ENCODE measurements at places on chromosomes 4 and X.
A peak's percentile ranks its signal among the peaks of the same experiment; 100 is the strongest.

- DNase-seq, result peak; percentile 72
Measured at GRCh38 chr4:147518846-147519767, 38.2 kb downstream of the EDNRA start.

DNA sequence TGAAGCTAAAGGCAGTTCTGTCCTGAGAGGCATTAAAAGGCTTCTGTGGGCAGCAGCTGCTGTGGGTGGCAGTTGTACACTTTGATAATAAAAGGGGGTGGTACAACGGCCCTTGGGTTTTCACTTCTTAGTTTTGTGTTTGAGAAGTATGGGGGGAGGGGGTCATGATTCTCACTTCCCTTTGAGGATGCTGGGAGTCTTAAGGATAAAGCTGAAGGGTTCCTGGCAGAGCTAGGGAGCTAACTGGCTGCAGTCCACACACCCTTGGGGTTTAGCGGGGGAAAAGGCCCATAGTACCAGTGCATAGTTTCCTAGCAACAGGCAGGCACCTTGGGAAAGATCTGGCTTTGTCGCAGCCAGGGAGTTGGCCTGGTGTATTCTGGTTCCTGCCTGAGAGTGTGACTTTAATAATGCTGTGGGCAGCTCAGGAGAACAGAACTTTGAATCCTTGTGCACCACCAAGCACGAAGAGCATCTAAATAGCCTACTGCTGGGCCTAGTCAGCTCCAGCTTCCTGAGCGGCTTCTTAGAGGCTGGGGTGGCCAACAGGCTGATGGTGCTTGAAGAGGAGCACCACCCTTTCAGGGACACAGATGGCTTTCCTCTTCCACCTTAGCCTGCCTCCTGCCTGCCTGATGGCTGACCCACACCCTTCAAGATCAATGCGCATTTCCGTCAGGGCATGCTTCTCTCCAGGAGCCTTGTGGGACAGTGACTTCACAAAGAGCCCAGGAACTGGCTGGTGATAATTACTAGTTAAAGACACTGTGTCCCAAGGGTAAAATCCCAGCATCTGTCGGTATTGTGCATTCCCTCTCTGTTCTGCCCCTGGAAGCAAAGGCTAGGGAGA lies 12.5 kb downstream of the ZBTB33 start:
- no peak for DNase-seq

DNA sequence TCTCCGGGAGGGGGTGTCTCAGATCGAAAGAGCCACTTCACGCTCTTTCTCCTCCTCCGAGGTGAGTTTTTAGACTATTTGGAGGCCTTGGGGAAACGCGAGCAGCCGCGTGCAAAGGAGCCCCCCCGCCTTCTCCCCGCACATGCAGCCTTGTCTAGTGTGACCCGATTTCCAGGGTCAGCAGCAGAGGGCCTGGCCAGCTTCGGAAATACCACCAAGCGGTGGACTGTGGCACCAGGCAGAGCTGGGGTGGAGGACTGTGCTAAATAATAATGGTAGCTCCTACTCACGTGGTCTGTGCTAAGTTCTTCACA lies 79.3 kb upstream of the BCOR start:
- DNase-seq, result no peak

GRCh38 chrX:20237864-20238263 lies 28.8 kb downstream of the RPS6KA3 start:
- no peak for DNase-seq

DNA sequence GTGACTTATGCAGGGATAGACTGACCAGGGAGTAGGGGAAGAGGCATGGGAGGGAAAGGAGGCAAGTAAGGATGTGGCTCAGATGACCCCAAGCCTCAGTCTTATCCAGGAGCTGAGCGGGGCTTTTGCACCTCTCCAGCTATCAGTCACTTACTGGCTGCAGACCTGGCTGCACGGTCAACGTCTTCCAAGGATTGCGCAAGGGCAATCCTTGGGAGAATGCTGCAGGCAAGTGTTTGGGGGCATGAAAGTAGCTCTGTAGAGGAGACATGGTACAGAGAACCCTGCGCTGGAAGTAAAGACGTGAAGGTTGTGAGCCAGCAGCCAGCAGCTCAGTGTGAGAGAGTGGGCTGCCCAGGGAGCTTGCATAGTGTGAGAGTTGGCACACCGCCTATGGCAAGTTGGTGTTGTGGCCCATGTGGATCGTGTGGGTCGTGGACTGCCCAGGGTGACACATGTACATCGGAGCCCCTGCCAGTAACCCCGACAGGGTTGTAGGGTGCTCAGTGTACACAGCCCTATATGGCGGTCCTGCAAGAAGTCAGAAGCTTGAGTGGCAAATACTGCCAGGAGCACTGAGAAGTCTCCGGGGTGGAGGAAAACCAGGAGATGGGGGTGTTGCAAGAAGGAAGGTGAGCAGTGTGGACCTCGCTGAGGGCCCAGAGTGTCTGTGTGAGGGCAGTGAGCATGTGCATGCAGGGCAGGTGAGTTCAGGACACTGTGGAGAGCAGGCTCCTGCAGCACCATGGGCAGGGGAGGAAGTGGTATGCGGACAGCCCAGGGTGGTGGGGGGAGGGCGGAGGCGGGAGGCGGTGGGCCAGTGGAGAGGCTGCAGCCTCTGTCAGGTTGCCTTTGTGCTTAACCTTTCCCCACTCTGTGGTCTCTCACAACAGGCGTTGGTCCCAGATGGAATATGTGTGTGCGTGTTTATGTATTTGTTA lies 50.9 kb downstream of the KIT start:
- no peak for DNase-seq

- DNase-seq, result no peak
Measured at GRCh38 chr4:175280153-175280552, 362.0 kb downstream of the ADAM29 start.

- DNase-seq, result no peak
Measured at GRCh38 chr4:140004549-140004895, 149.5 kb downstream of the MAML3 start.

DNA sequence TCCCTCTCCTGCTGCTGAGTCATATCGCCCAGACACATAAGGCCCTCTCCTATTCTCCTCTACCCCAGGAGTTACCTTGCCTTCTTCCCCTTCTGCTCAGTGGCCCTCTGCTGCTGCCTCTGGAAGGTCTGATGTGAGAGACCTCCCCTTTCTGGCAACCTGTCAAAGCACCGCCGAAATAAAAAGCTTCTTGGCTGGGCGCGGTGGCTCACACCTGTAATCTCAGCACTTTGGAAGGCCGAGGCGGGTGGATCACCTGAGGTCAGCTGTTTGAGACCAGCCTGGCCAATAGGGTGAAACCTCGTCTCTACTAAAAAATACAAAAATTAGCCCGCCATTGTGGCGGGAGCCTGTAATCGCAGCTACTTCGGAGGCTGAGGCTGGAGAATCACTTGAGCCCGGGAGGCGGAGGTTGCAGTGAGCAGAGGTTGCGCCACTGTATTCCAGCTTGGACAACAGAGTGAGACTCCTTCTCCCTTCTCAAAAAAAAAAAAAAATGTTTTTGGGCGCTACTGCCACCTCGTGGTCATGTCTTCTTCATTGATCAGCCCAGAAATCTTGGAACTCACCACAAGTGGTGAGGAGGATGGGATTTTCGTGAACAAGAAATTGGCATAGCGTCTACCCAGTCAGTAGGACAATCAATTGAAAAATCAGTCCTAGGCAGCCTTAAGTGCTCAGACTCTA lies 8.6 kb upstream of the ZXDA start:
- peak; percentile 57 for DNase-seq

DNA sequence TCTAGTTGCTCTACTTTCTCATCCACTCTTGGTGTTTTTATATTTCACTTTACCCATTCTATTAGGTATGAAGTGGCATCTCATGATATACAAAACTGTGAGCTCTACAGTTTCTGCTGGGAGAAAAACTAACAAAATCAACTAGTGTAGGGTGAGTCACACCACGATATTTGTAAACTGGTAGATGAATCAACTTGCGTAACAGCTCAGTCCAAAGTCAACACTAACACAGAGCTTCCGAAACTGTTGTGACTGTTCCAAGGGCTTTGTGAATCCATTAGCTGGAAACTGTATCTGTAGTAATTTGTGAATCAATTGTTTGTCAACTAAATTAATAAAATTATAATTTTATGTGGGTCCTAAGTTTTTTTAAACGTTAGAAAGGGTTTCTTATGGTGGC lies 119.8 kb upstream of the TSPAN5 start:
- no peak for DNase-seq

GRCh38 chr4:89295415-89295927 lies 12.1 kb downstream of the GPRIN3 start:
- DNase-seq, result no peak

- no peak for DNase-seq
Measured at GRCh38 chrX:39767446-39767845, 330.3 kb downstream of the BCOR start.

GRCh38 chr4:125062115-125063050 lies 252.4 kb upstream of the FAT4 start:
- no peak for DNase-seq

GRCh38 chr4:41122775-41123174 lies 91.6 kb downstream of the APBB2 start:
- no peak for DNase-seq

- no peak for DNase-seq
Measured at GRCh38 chrX:48460606-48461005, 9.5 kb downstream of the SLC38A5 start.

DNA sequence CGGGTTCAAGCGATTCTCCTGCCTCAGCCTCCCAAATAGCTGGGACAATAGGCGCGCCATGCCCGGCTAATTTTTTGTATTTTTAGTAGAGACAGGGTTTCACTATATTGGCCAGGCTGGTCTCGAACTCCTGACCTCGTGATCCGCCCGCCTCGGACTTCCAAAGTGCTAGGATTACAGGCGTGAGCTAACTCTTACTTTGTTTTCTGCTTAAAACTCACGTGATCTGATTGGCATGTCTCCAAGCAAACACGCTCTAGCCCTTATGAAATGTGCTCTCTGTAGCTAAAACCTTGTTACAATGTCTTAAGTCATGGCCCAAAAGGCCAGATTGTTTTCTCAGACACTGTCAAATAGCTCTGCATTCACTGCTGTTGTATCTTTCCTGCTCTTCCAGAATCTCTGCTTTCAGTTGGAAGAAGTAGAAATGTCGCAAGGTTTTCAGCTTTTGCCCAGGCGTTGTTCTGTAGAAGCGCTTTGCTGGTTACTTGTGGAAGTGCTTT lies 39.7 kb upstream of the OGT start:
- no peak for DNase-seq

DNA sequence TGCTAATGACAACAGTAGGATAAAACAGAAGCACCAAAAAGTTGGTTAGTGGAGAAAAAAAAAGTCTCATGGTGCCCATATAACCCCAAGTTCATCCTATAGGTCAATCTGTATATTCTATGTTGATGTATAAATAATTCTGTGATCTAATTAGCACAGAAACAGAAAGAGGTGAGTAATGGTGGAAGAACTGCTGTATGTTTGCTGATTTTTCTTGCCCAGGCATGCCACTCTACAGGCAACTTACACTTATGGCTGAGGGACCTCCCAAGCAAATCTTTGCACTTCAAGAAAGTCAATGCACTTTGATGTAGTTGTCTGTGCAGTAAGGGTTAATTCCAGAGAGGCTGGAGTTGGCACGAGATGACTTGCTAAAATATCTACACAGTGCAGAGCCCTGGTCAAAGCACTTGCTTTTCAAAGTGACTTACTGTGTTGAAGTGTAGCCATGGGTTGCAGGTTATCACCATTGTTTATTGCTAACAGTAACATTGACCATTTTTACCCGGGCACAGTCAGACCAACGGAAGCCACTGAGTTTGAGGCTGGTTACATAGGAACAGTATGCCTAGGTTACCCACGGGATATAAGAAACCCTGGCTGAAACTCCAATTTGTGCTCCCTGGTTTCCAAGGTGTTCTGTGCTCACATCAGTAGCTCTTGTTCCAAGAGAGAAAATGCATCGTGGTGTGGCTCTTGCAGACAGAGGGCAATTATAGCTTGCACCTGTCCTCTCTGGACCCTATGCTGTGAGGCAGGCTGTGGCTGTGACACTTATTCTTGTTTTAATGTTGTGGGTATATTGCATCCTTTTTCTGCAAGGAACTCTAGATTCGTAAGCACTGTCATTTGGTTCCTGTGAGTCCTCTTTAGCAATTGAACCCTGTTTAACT lies 141.3 kb upstream of the FTHL17 start:
- DNase-seq, result no peak

- no peak for DNase-seq
Measured at GRCh38 chr4:98501383-98501782, 157.0 kb downstream of the TSPAN5 start.

DNA sequence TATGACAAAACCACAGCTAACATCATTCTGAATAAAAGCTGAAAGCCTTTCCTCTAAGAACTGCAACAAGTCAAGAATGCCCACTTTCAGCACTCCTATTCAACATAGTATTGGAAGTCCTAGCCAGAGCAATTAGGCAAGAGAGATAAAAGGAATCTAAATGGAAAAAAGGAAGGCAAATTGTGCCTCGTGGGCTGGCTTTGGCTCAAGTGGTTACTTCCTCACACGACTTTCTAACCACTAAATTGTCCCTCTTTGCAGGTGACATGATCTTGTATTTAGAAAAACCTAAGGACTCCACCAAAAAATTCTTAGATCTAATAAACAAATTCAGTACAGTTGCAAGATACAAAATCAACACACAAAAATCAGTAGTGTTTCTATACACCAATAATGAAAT lies 57.2 kb downstream of the SCML2 start:
- no peak for DNase-seq

- no peak for DNase-seq
Measured at GRCh38 chrX:23779025-23779424, 3.9 kb upstream of the SAT1 start.

- DNase-seq, result no peak
Measured at GRCh38 chrX:148695255-148695654, 194.8 kb downstream of the AFF2 start.
